ENCODE measurements at places on chromosomes 1 and 21.
A peak's percentile ranks its signal among the peaks of the same experiment; 100 is the strongest.

- no peak for DNase-seq
Observed at GRCh38 chr1:60886090-60886489, 196.3 kb upstream of the NFIA start.

GRCh38 chr21:46180778-46181391 lies 3.4 kb downstream of the SPATC1L start:
- DNase-seq = no peak

DNA sequence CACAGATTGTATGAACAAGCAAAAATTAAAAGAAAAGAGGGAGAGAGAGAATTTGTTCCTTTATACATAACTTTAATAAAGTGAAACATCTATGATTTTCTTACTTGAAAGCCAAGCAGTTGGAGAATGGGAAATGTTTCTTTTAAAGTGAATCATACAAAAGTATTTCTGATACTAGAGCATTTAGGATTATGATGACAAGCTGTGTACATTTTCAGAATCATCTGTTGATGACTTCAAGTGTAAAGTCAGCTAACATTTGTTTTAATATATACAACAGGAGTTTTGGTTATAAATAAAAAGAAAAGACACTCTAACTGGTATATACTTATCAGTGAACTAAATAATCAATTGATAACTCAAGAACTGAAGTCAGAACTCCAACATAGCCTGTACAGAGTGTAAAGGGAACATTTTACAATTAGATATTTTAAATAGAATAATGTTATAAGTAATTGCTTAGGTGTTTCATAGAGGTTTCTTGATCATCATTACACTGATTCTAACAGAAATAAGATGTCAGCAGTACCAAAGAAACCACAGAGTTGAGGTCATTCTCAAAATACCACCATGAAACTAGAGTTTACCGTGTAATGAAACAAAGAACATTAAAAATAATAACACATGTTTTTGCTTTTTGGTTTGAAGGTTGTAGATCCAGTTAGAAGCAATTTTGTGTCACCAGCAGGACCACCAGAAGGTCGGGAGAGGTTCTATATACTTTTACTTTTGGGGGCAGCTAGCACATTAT lies 103.4 kb downstream of the COL24A1 start:
- no peak for DNase-seq

- DNase-seq = no peak
Observed at GRCh38 chr1:112636056-112636455, 16.4 kb downstream of the CAPZA1 start.

- DNase-seq = no peak
Observed at GRCh38 chr1:42006093-42006492, 87.4 kb upstream of the HIVEP3 start.

DNA sequence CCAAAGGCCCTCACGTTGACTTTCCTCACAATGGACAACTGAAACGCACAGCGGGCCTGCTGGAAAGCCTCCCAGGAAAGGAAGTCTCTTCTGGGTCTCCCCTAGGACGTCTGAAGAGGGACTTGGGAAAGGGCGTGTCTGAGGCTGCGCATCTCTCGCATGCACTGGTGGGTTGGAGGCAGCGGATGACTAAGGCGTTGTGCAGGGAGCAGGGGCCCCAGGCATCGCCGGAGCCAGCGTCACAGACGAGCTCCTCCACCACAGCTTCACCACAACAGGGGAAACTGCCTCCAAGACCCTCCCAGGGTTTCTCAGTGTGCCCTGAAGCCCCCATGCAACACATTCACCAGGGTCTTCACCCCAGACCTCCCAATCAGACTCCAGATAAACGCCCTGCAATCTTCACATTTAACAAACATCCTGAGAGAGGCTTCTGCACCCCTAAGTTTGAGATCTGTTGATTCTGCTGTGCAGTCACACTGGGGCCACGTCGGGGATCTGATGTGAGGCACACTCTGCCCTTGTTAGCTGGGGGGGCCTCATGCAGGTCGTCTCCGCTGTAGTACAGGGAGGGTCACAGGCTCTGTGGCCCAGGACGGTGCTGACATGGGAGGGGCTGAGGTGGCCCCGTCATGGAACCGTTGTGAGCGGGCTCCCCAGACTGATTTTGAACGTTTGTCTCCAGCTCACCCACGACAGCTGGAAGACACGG lies 7.0 kb upstream of the TFF1 start:
- DNase-seq = no peak

GRCh38 chr1:169941982-169942830 lies 48.5 kb upstream of the SCYL3 start:
- no peak for DNase-seq

GRCh38 chr1:223031733-223032601 lies 111.1 kb downstream of the TLR5 start:
- DNase-seq = no peak

DNA sequence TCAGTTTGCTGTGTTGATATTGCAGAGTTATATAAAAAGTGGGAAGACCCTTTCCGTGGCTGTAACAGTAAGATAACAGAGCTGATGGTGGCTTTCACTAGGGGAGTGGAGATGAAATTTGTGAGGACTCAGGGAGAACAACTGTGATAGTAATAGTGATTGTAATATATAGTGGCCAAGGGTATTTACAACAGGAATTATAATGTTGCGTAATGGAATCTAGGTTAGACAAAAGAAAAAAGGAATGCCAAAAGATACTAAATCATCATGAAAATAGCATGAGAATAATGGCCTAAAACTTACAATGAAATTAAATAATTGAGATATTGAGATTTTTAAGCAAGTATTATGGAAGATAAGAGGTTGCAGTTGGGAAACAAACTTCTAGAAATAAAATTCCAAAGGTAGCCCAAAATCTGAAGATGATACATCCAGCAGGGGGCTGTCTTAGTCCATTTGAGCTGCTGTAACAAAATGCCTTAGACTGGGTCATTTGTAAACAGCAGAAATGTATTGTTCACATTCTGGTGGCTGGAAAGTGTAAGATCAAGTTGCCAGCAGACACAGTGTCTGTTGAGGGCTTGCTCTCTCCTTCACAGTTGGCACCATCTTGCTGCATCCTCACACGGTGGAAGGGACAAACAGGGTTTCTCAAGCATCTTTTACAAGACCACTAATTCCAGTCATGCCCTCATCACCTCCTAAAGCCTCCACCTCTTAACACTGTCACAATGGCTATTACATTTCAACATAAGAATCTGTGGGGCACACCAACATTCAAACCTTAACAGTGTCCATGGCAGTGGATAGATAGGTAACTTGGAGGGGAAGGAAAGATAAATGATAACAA lies 711.2 kb downstream of the MRPL39 start:
- no peak for DNase-seq

GRCh38 chr1:2480986-2481364 lies 4.9 kb downstream of the PLCH2 start:
- DNase-seq = no peak

DNA sequence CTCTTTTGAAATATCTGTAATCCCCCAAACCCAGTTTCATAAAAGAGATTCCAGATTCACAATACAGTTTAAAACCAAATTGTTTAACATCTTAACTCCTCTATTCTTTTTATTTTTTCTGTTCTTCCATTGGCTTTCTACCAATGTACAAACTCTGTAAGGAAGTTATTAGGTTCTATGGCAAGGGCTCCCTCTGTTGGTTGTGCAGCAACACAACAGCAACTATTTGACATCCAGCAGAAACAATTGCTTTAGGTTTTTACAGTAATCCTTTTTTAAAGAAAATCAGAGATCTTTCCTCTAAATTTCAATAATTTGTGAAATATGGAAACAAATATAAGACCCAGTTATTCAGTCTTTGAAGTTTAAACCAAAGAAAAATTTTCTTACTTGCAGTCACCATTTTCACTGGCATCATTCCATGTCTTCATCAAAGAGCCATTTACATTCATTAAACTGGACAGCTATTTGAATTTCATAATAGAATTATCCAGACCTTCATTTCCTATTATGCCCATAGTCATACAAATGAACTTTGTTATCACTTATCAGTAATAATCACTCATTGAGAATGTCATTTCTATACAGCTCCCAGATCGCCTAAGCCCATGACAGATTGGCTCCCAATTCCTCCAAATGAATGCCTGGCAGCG lies 46.5 kb upstream of the RNF11 start:
- DNase-seq = no peak

DNA sequence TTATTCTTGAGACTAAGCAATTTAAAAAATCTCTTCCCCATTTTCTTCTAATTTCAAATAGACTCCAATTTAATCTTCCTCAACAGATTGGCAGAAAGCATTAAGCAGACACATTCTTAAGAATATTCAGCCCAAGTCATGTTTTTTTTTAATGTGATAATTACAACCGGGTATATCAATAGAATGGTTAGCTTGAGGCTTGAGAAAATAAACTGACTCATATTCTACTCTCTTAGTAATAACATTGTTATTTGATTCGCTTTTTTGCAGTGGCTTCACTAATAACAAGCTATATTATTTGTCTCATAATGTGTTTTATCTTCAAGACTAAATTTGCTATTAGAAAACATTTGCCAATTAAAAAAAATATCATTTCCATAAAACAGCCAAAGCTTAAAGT lies 488.6 kb upstream of the RGS18 start:
- DNase-seq = no peak

DNA sequence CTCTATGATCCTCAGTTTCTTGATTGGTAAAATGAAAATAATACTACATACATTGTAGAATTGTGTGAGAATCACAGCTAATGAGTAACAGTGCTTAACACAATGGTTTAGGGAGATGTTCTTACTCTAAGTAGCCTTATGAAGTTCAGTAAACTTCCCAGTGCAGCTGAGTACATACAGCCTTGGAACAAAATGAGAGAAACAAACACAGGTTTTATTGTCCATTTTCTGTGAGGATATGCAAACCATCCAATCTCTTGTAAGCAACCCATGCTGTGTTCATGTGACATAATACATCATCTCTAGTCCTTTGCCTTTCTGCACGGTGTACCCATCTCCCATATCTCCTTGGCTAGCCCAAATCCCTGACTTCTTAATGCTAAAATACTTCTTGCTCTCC lies 14.7 kb upstream of the STRIP1 start:
- DNase-seq = no peak

- no peak for DNase-seq
Observed at GRCh38 chr1:246569248-246570238, 3.3 kb downstream of the CNST start.

DNA sequence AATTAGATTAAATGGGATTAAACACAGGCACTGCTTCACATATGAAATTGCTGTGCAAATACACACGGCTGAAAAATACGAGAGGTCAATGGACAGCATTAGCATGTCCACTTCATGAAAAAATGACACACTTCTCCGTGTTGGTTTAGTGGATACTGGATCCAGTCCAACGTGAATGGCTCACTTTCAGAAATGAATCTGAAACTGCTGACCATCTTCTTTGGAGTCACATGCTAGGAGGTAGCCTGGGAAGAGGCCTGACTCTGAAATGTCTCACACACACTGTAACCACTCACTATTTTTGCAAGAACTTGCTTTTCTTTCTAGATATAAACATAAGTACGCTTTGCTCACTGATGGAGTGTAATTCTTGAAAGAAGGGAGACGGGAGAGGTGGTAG lies 127.3 kb downstream of the HLCS start:
- DNase-seq = no peak

- DNase-seq = no peak
Observed at GRCh38 chr1:213676736-213677135, 311.0 kb upstream of the PROX1 start.

- no peak for DNase-seq
Observed at GRCh38 chr21:22120616-22121266, 1122.5 kb downstream of the NCAM2 start.

- DNase-seq = no peak
Observed at GRCh38 chr1:234848972-234849649, 239.1 kb upstream of the IRF2BP2 start.

DNA sequence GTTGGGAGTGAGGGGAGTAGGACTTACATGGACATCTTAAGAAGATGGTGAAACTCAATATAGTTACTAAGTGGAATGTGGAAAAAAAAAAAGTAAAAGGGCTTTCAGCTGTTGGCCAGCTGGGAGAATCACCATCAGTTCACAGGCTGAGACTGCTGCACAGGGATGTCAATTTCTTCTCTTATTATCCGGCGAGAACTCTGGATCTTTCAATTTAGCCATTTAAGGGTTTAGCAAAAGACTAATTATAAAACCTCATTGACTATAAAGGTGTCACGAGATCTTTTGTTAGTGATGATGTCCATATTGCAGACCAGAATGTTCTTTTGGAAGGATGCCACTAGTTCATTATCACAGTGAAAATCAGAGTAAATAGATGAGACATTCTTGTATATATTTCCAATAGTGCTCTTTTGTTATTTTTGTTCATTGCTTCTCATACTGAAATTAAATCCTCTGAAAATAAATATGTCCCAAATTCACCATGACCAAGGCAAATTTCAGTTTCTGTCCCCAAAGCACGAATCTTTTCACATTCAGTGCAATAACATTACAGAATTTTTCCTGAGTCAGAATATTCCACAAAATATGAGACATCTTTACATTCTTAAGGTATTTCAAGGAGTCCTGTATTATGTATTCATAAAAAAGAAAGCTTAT lies 266.1 kb downstream of the DNM3 start:
- DNase-seq = no peak

- no peak for DNase-seq
Observed at GRCh38 chr21:35382696-35383095, 333.6 kb upstream of the RUNX1 start.

- no peak for DNase-seq
Observed at GRCh38 chr1:40244138-40244744, 3.5 kb upstream of the TMCO2 start.

GRCh38 chr1:27682351-27682944 lies 10.5 kb upstream of the IFI6 start:
- DNase-seq = no peak

GRCh38 chr1:6127587-6128163 lies 52.4 kb downstream of the CHD5 start:
- no peak for DNase-seq

GRCh38 chr1:233140499-233140898 lies 155.0 kb downstream of the PCNX2 start:
- DNase-seq = no peak

GRCh38 chr21:33975548-33976081 lies 60.0 kb upstream of the ATP5PO start:
- DNase-seq = no peak

- no peak for DNase-seq
Observed at GRCh38 chr1:53669621-53670191, 69.3 kb downstream of the GLIS1 start.

DNA sequence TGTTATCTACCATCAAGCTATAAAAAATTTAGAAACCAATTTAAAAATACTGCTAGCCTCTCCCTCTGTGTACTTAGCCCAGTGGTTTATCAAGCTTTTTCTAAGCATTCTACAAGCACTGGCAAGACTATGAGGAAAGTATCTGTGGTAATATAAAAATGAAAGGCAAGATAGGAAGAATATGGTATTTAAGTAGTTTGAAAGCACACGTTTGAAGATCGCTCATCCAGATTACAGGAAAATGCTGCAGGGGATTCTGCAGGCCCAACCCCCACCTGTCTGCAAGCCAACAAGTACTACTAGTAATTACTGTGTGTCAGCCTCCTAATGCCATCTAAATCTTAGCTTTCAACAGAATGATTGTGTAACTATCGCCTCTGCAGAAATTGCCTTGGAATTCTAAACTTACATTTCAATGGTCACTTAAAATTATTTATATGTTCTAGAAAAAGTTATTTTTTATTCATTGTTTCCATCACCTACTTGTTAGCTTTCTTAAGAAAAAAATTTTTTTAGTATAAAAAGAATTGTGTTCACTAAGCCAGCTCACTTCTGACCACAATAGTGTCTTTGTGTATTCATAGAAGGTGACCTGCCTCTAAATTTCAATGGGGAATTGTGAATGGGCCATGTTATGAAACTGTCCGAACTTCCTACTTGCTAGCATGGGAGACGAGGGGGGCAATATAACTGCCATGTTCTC lies 8.5 kb downstream of the ERRFI1 start:
- peak; percentile 2 for DNase-seq

- no peak for DNase-seq
Observed at GRCh38 chr1:178528228-178528952, 15.5 kb downstream of the TEX35 start.

- DNase-seq = no peak
Observed at GRCh38 chr1:47681735-47682134, 243.9 kb downstream of the FOXD2 start.

All from substantia nigra (tissue), 51 donors.